ENCODE measurements at places on chromosomes 11 and 22.

- peaks cover under 1% of the 10 kb centered on the region for H3K4me1 ChIP-seq
- no peak overlapping the region for H3K4me3 ChIP-seq
- H3K27me3 ChIP-seq = no peaks in the 10 kb centered on the region
- no peak for DNase-seq
- H3K36me3 ChIP-seq = peaks cover 55% of the 10 kb centered on the region
Observed at GRCh38 chr22:42168476-42168875, 37.9 kb upstream of the CYP2D6 start.

DNA sequence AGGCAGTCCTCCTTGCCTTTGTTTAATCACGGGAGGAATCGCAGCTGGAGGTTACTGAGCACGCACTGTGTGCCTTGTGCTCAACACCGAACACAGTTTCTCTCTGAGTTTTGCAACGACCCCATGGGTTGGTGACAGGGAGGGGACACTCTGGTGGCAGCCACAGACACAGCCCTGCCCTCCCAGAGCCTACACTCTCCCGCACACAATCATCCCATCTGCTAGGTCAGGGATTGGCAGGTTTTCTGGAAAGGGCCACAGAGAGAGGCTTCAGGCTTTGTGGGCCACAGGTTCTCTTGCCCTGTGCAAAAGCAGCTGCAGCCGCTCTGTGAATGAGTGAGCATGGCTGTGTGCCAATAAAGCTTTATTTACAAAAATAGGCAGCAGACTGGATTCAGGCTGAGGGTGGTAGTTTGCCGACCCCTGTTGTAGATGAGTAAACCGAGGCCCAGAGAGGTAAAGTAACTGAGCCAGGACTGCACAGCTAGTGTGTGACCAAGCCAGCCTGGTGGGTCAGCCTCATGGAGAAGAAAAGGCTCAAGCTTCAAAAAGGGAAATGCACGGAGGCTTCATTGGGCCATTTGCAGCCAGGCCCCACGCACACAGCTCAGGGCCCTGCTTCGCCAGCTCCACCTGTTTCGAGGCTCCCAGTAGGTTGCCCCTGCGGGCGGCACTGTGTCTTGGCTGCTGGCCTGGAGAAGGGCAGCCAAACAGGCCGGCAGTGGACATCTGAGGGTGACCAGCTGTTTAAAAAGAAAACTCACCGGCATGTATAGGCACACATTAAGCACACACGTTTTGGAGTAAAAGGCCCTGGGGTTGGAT lies 16.3 kb downstream of the LTO1 start:
- no peaks in the 10 kb centered on the region for H3K27me3 ChIP-seq
- H3K36me3 ChIP-seq = peaks cover 9% of the 10 kb centered on the region
- H3K4me3 ChIP-seq = no peak overlapping the region
- no peak overlapping the region for H3K27ac ChIP-seq
- no peaks in the 10 kb centered on the region for H3K4me1 ChIP-seq

GRCh38 chr22:37164505-37164887 lies 14.8 kb upstream of the IL2RB start:
- peaks cover 83% of the 10 kb centered on the region for H3K4me1 ChIP-seq
- H3K27me3 ChIP-seq = no peaks in the 10 kb centered on the region
- DNase-seq = no peak

- peak overlapping the region; percentile 68 for H3K4me3 ChIP-seq
- H3K4me1 ChIP-seq = peaks cover 42% of the 10 kb centered on the region
- peaks cover 14% of the 10 kb centered on the region for H3K36me3 ChIP-seq
- no peaks in the 10 kb centered on the region for H3K27me3 ChIP-seq
- DNase-seq = no peak
Observed at GRCh38 chr22:42078469-42079318, 806 bp upstream of the SMDT1 start.

GRCh38 chr11:17244046-17244445 lies 32.5 kb upstream of the NUCB2 start:
- H3K4me3 ChIP-seq = no peak overlapping the region
- no peaks in the 10 kb centered on the region for H3K4me1 ChIP-seq
- DNase-seq = no peak

- no peaks in the 10 kb centered on the region for H3K27me3 ChIP-seq
- no peak for DNase-seq
- H3K27ac ChIP-seq = no peak overlapping the region
- H3K4me1 ChIP-seq = no peaks in the 10 kb centered on the region
Observed at GRCh38 chr22:28716686-28717085, 24.9 kb downstream of the CHEK2 start.

- H3K4me3 ChIP-seq = no peak overlapping the region
- peaks cover 66% of the 10 kb centered on the region for H3K36me3 ChIP-seq
- H3K4me1 ChIP-seq = no peaks in the 10 kb centered on the region
- no peak for DNase-seq
Observed at GRCh38 chr11:113736323-113736722, 30.2 kb upstream of the TMPRSS5 start.

DNA sequence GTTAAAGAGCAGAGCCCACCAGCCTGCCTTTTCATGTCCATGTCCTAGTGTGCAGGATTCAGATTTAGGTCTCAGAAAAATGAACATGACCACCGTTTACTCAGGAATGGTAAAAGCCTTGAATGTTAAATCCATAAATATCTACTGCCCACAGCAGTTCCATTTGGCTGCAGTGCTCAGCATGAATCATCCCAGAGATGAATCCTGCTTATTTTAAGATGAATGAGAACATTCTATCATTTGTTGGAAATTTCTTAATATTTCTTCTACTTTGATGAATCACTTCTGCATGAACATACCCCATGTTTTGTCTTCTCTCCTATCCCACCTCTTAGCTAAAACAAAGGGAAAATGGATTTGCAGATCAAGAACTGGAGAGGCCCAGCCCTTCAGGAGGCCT lies 47.5 kb upstream of the AQP11 start:
- no peak for DNase-seq
- H3K27me3 ChIP-seq = no peaks in the 10 kb centered on the region
- no peaks in the 10 kb centered on the region for H3K36me3 ChIP-seq
- no peaks in the 10 kb centered on the region for H3K4me1 ChIP-seq
- H3K27ac ChIP-seq = no peak overlapping the region

DNA sequence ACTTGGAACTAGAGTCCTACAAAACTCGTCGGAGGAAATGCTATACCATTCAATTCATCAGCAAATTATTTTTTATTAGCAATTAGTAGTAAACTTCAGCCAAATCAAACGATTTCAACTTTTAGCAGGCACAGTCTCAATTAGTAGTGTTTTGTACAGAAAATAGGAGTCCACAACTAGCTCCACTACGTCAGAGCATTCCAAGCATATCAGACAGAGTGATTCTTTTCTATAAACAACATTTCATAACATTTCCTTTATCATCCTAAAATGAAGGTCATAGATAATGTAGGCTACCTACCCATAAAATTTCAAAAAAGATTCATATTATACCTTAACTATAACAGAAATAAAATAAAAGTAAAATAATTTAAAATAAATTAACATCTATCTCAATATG lies 169.9 kb downstream of the KIF18A start:
- H3K4me3 ChIP-seq = no peak overlapping the region
- no peaks in the 10 kb centered on the region for H3K27me3 ChIP-seq
- no peaks in the 10 kb centered on the region for H3K4me1 ChIP-seq
- H3K36me3 ChIP-seq = no peaks in the 10 kb centered on the region
- no peak overlapping the region for H3K27ac ChIP-seq
- DNase-seq = no peak

GRCh38 chr11:113384551-113384950 lies 3.0 kb upstream of the ANKK1 start:
- H3K4me1 ChIP-seq = no peaks in the 10 kb centered on the region
- H3K36me3 ChIP-seq = no peaks in the 10 kb centered on the region
- H3K27ac ChIP-seq = no peak overlapping the region
- no peak overlapping the region for H3K4me3 ChIP-seq
- H3K27me3 ChIP-seq = peaks cover 11% of the 10 kb centered on the region

GRCh38 chr22:36329254-36330078 lies 58.3 kb downstream of the MYH9 start:
- H3K4me3 ChIP-seq = peak overlapping the region; percentile 46
- H3K27me3 ChIP-seq = no peaks in the 10 kb centered on the region
- peaks cover 73% of the 10 kb centered on the region for H3K36me3 ChIP-seq
- H3K27ac ChIP-seq = peak overlapping the region; percentile 93
- H3K4me1 ChIP-seq = peaks cover 61% of the 10 kb centered on the region

DNA sequence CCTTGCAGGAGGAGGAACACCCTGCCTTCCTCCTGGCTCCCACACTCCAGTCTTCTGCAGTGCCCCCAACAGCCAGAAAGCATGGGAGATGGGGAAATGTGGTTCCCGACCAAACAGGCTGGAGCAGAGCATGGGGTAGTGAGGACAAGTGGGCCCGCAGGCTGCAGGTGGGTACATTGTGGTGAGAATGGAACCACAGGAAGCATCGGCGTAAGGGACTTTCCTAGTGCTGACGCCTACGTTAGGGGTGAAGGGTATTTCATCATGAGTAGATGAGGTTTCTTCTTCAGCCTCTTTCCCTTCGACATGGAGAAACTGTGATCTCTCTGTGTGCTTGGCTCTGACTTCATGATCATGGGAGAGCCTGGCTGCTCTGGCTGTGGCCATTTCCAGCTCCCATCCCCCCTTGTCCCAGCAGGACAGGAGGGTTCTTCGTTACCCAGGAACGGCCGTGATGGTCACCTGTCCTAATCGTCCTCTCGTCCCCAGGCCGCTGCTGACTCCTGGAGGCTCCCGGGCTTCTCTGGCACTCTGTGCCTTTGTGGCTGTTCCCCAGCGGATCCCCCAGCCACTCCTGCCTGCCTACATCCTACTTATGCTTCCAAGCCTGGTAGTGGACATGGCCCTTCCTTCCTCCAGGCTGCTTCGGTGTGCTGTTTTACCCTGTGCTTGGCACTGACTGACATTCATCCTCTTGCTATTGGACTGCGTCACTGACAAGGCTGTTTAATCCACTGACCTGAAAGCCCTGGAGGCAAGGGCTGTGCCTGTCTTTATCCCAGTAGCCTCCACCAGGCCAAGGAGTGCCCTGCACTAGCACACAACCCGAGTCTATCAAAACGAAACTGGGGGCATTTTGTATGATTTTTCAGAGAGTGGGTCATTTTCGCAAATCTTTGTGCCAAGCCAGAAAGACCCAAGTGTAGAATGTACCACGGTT lies 65.2 kb upstream of the CECR2 start:
- H3K4me3 ChIP-seq = peak overlapping the region; percentile 60
- no peaks in the 10 kb centered on the region for H3K36me3 ChIP-seq
- H3K27ac ChIP-seq = peak overlapping the region; percentile 68
- H3K4me1 ChIP-seq = peaks cover 15% of the 10 kb centered on the region

DNA sequence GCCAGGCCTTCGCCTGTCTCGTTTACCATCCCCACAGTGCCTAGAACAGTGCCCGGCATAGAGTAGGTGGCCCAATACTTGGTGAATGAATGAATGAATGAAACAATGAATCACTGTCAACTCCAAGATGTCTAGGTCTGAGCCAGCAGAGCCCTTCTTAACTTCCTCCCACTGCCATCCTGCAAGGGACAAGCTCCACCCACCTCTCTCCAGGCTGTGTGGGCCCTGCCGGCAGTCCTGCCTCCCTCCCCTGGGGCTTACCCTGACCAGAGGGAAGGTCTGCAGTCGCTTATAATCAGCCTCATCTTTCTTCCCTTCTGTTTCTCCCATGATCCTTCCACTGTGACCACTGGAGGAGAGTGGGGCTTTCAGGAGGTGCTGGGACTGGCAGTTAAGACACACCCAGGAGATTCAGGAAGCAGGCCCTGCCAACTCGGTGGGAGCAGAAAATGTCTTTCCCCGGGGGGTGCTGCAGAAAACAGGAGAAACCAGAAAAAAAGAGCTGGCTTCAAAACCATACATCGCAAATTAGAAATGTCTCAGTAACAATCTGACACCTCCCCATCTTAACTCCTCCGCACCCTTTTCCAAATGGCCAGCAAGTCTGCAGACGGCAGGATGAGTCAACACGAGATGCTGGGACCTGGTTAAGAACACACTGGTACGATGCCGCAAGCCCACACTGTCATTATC lies 11.4 kb downstream of the DNAL4 start:
- no peak overlapping the region for H3K27ac ChIP-seq
- DNase-seq = no peak
- no peaks in the 10 kb centered on the region for H3K27me3 ChIP-seq
- H3K36me3 ChIP-seq = peaks cover 8% of the 10 kb centered on the region

- H3K4me3 ChIP-seq = no peak overlapping the region
- no peaks in the 10 kb centered on the region for H3K27me3 ChIP-seq
- no peak for DNase-seq
- no peak overlapping the region for H3K27ac ChIP-seq
Observed at GRCh38 chr22:49208004-49208402, 619.7 kb downstream of the BRD1 start.

GRCh38 chr11:35540526-35540925 lies 15.1 kb upstream of the PAMR1 start:
- no peaks in the 10 kb centered on the region for H3K4me1 ChIP-seq
- H3K27ac ChIP-seq = no peak overlapping the region
- H3K27me3 ChIP-seq = no peaks in the 10 kb centered on the region
- no peak for DNase-seq

- H3K36me3 ChIP-seq = no peaks in the 10 kb centered on the region
- no peak for DNase-seq
- H3K4me1 ChIP-seq = no peaks in the 10 kb centered on the region
- peaks cover 4% of the 10 kb centered on the region for H3K27me3 ChIP-seq
- no peak overlapping the region for H3K27ac ChIP-seq
Observed at GRCh38 chr11:102719620-102720277, 5.0 kb downstream of the MMP8 start.

DNA sequence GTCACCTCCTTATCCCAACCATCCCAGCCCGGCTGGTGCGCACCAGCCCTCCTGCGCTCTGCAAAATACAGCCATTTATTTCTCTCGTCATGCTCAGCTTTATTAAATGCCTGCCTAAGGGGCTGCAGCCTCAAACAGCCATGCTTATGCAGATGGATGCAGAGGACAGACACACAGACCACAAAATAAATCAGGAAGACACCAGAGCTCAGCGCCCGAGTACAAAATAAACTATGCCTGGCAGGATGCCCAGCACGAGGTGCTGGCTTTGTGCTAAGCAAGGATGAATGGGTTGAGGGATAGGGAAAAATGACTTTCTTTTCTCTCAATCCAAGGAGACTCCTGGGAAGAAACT lies 70.5 kb downstream of the RPUSD4 start:
- no peaks in the 10 kb centered on the region for H3K4me1 ChIP-seq
- no peaks in the 10 kb centered on the region for H3K36me3 ChIP-seq
- no peak overlapping the region for H3K27ac ChIP-seq
- DNase-seq = no peak
- no peaks in the 10 kb centered on the region for H3K27me3 ChIP-seq
- H3K4me3 ChIP-seq = no peak overlapping the region

DNA sequence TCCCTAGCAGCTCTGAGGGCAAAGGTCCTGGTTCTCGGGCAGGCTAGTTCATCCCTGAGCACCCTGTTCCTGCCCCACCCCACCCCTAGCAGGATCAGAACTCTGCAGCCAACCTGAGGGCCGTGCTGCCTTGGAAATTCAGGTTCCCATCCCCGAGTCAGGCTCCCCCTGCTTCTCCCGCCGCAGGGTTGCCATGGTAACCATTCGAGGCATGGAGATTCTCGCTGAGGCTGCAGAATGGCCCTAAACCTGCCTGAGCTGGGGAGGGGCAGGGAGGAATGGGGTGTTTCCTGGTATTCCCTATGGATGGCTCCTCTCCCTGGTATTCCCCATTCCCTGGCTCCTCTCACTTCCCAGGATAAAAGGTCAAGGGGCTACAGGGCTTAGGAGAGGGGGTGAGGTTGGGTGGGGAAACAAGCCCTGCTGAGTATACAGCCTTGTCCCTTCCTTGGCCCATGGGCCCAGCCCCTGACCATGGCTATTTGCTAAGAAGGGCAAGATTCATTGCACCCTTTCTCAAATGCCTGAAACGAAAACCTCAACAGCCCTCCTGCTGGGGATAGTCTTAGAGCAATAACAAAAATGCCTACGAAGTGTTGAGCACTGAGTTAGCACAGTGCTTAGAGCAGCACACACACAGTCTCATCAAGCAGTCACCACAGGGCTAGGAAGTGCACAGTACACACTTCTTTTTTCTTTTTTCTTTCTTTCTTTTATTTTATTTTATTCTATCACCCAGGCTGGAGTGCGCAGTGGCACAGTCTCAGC lies 58.7 kb downstream of the CHST1 start:
- no peaks in the 10 kb centered on the region for H3K36me3 ChIP-seq
- no peak overlapping the region for H3K4me3 ChIP-seq
- peaks cover 11% of the 10 kb centered on the region for H3K27me3 ChIP-seq
- no peak overlapping the region for H3K27ac ChIP-seq
- H3K4me1 ChIP-seq = no peaks in the 10 kb centered on the region
- no peak for DNase-seq
